ENCODE measurements at places on chromosomes 6 and 20.
A peak's percentile ranks its signal among the peaks of the same experiment; 100 is the strongest.

GRCh38 chr20:15248618-15249395 is 911.4 kb upstream of the FLRT3 start:
- DNase-seq: no peak

DNA sequence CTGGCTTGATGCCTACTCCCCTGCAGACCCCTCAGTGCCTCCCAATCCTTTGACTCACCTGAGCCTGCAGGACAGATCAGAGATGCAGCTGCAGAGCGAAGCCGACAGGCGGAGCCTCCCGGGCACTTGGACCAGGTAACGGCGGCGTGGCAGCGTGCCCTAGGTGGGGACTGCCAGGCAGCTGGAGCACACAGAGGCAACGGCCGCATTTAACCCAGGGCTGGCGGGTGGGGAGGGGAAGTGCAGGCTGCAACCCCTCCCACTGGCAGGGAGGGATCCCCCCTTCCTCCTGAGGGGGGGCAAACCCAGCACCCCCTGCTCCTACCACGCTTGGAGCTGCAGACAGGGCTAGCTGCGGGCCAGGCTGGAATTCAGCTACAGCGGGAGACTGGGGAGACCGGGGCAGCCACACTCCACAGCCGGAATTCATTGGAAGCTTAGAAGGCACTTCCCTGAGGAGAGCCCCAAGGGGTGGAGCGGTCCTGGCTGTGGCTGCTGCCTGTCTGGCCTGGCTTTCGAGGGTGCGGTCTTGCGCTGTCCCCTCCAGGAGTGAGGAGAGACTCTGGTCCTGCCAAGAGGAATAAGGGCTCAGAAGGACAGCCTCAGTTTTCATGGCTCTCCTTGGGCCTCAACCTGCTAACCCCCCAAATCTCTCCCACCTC is at the start of gene MATN4:
TSS of gene MATN4 (minus strand) at position 183 of the 662 bp plus-strand sequence. CDS start 2,717 bp downstream, outside the sequence.
- no peak for DNase-seq

DNA sequence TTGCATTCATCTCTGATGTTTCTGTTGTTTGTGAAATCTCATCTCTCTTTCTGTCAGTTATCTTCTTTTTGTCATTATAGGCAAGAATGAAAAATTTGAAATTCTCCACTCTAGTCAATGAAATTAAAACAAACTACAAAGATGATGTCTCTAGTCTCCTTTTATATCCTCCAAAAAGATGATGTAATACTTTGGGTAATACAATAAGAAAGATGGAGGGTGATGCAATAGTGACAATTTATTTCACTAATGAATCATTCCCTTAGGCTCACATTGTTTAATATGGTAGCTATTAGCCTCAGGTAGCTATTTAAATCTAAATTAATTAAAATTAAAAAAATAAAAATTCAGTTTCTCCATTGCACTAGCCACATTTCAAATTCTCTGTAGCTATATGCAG is 145.4 kb downstream of the UST start:
- DNase-seq: no peak

DNA sequence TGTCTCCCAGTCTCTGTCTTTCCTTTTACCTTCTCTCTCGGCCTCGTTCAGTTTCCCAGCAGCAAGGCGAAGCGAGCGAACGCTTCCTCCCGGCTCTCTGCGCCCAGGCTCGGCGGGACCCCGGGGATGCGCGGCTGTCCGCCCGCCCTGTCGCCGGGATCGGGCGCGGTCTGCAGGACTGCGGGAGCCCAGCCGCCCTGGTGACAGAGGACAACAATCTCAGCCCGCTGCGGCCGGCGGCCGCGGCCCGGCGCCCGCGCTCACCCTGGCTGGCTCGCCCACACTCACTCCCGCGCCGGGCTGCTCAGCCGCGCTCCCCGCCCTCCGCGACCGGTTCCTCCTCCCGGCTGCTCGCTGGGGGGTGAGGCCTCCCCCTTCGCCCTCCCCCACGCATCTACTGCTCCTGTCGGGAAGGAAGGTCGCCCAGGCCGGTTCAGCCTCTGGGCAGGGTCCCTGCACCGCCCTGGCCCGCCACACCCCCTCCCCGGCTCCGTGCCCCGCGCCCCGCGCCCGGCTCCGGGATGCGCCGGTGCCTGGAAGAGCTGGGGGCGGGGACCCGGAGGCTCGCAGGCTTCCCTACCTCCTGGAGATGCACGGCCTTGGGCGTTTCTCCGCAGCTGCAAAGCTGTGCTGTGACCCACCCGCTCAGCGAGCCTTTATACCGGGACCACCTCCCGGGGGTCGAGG is 410 bp downstream of the SYNE1 start:
- no peak for DNase-seq

DNA sequence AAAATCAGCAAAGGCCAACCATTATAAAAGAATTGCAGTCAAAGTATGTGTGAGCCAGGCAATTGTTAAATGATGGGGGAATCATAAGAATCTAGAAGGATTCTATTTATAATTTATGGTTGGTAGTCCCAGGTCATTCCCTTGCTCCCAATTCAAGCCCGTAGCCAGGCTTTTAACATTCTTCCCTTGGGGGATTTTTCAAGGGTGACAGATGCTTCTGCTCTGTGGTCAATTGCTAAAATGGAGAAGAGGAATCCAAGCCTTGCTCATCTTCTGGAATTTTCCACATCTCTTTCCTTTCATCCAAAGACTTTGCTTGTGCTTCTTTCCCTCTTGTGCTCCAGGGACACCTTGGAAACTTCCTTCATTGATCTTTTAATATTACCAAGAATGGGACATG is 18.0 kb upstream of the BCAS1 start:
- no peak for DNase-seq

GRCh38 chr20:57586370-57586793 is 25.5 kb downstream of the PCK1 start:
- DNase-seq: peak; percentile 3

Measured in amygdala (tissue), 56 donors.